IMR-90 (cell line): ENCODE measurements at places on chromosomes 7 and 10. TPM values are rescaled to one million over a fixed set of nuclear protein-coding genes. Genes with fewer than 3 reads are reported as not detected.

GRCh38 chr10:48501226-48501625, 103.6 kb downstream of the ARHGAP22 start:
- H3K4me1 ChIP-seq: peaks cover 21% of the 10 kb centered on the region
- no peak for DNase-seq
- no peak overlapping the region for H3K27ac ChIP-seq
- H3K27me3 ChIP-seq: no peaks in the 10 kb centered on the region
- no peaks in the 10 kb centered on the region for H3K36me3 ChIP-seq

- H3K36me3 ChIP-seq: no peaks in the 10 kb centered on the region
- no peaks in the 10 kb centered on the region for H3K4me1 ChIP-seq
- peaks cover 12% of the 10 kb centered on the region; the same call in 1 of the 2 replicates for H3K27me3 ChIP-seq
- H3K27ac ChIP-seq: no peak overlapping the region
- no peak overlapping the region for H3K4me3 ChIP-seq
These were observed 44.1 kb upstream of the SLC39A12 start for GRCh38 chr10:17907641-17908040.

- no peaks in the 10 kb centered on the region for H3K4me1 ChIP-seq
- no peak overlapping the region for H3K4me3 ChIP-seq
- no peaks in the 10 kb centered on the region for H3K36me3 ChIP-seq
- H3K27ac ChIP-seq: no peak overlapping the region
- no peak for DNase-seq
These were observed 31.5 kb upstream of the GRB10 start for GRCh38 chr7:50814166-50814565.

DNA sequence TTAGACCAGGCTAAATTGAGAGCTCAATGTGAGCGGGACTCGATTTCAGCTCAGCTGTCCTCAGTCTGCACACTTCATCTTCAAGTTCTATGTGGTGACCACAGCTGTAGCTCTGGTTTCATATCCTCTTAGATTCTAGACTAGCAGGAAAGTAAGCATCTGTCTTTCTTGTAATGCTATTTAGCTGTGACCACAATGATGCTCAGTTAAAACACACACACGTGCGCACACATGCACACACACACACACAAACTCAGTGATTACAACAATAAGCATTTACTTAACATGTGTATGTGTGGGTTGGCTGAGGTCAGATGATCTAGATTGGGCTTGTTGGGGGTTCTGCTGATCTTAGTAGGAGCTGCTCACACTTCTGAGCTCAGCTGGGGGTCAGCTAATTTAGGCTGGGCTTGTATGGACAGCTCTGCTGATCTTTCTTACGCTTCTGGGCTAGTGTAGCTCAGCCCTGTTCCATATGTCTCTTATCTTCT, 82.5 kb downstream of the ZNF365 start:
- H3K4me1 ChIP-seq: peaks cover 6% of the 10 kb centered on the region
- peak; percentile 6 for DNase-seq
- H3K27ac ChIP-seq: no peak overlapping the region
- no peaks in the 10 kb centered on the region for H3K27me3 ChIP-seq

VENTX gene
- total RNA-seq: not detected in 2 replicates

OLAH gene
- total RNA-seq: under 0.01 TPM in 1 of 2 replicates, not detected in the other

- no peak overlapping the region for H3K27ac ChIP-seq
- no peaks in the 10 kb centered on the region for H3K27me3 ChIP-seq
- no peaks in the 10 kb centered on the region for H3K36me3 ChIP-seq
- no peak overlapping the region for H3K4me3 ChIP-seq
These were observed 138.5 kb downstream of the ABCA13 start for GRCh38 chr7:48309720-48310119.

DNA sequence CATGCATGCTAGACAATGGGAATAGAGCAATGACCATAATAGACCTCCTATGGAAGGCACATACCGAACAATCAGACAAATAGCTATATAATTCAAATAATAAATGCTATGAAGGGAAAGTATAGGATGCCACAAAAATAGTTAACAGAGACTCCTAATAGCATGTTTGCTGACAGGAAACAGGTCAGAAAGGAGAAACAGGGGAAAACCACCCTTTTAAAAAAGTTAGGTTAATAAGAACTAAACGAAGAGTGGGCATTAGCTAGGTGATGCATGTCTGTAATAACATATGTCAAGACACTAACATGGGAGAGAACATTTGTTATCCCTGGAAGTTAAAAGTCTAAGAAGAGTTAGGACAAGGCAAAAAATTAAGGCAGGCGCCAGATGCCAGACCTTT, 58.9 kb downstream of the ABI1 start:
- peaks cover 2% of the 10 kb centered on the region for H3K4me1 ChIP-seq
- H3K27me3 ChIP-seq: no peaks in the 10 kb centered on the region
- no peak for DNase-seq
- H3K36me3 ChIP-seq: no peaks in the 10 kb centered on the region
- H3K4me3 ChIP-seq: no peak overlapping the region

GPR15LG gene
- total RNA-seq: not detected in 2 replicates

GRCh38 chr7:126450269-126450671, 802.5 kb downstream of the GRM8 start:
- DNase-seq: no peak
- no peaks in the 10 kb centered on the region for H3K4me1 ChIP-seq
- H3K27me3 ChIP-seq: no peaks in the 10 kb centered on the region

DNA sequence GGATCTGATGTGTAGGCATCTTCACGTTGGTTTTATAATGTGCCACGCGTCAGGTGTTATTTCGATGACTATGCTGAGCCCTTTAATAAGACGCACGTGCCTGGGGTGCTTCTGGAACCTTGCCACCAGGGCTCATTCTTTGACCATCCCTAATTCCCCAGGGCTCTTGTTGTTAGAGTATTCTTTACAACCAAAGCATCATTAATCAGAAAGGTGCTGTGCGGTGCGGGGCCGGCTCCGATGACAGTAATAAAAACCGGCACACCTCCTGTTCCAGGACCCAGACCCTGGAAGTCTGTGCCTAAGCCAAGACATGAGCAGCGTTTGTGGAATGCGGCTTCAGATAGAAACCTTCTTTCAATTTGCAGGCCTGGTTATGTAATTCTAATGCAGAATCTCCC, 58.4 kb downstream of the MGMT start:
- peak; percentile 54 for DNase-seq
- H3K36me3 ChIP-seq: no peaks in the 10 kb centered on the region
- H3K4me3 ChIP-seq: no peak overlapping the region

GRCh38 chr7:26443751-26444150, 152.1 kb downstream of the SNX10 start:
- no peaks in the 10 kb centered on the region for H3K36me3 ChIP-seq
- no peak overlapping the region for H3K27ac ChIP-seq
- H3K4me1 ChIP-seq: no peaks in the 10 kb centered on the region
- H3K27me3 ChIP-seq: no peaks in the 10 kb centered on the region

DNA sequence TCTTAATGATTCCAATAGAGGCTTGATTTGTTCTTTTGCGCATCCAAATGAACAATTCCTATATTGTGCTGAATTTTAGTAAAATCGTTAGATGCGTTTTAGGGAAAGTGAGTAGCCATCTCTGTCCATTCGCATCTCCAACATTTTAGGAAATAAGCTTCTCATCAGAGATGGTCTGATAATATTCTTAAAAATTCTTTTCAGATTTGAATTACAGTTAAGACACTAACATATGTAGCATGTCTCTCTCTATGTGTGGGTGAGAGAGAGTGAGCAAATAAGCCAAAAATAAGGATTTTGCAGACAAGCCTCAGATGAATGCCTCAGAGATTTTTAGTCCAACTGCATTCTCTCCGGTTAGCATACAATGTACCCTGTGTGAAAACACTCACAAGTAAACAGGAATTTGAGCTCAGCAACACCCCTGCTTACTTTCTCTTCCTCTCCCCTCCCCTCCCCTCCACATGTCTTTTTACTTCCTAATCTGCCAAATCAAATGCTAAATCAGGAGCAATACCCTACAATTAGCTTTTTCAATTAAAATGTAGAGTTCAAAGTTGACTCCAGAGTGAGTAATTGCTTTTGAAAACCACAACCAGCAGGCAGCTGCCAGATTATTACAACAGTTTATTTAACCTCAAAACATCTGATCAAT, 354.4 kb downstream of the CRPPA start:
- DNase-seq: no peak
- H3K27me3 ChIP-seq: no peaks in the 10 kb centered on the region
- H3K36me3 ChIP-seq: no peaks in the 10 kb centered on the region

DNA sequence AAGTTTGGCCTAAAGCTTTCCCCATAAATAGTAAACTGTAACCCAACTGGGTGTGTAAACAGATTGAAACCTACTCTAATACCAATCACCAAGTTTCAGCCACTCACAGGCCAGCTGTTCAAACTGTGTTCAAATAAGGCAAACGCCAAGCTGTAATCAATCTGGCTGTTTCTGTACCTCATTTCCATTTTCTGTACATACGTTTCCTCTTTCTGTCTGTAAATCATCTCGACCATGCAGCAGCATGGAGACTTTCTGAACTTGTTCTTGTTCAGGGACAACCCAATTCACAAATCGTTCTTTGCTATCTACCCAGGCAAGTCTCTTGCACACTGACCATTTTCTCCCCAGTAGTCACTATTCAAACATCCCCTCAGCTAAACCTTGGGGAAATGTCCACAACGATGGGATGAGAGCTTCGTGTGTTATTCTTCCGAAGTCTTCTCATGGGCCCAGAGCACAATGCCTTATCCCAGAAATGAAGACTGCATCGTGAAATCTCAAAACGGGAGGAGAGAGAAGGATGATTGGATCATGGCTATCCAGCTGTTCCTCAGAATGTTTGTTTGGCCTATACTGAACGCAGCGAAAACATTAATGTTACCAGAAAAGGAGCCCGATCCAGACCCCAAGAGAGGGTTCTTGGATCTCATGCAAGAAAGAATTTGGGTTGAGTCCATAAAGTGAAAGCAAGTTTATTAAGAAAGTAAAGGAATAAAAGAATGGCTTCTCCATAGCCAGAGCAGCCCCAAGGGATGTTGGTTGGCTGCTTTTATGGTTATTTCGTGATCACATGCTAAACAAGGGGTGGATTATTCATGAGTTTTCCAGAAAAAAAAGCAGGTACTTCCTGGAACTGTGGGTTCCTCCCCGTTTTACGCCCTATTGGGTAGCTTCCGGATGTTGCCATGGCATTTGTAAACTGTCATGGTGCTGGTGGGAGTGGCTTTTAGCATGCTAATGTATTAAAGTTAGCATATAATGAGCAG, 86.2 kb downstream of the SLC16A9 start:
- H3K4me1 ChIP-seq: no peaks in the 10 kb centered on the region
- DNase-seq: no peak
- H3K4me3 ChIP-seq: no peak overlapping the region
- H3K27ac ChIP-seq: no peak overlapping the region
- H3K36me3 ChIP-seq: no peaks in the 10 kb centered on the region

- no peaks in the 10 kb centered on the region for H3K36me3 ChIP-seq
- no peak for DNase-seq
- H3K4me3 ChIP-seq: no peak overlapping the region
- no peaks in the 10 kb centered on the region; the same call in 1 of the 2 replicates for H3K4me1 ChIP-seq
- H3K27ac ChIP-seq: no peak overlapping the region
These were observed 37.0 kb upstream of the PDCD4 start for GRCh38 chr10:110834629-110835301.

CALHM3 gene
- not detected in 2 replicates for total RNA-seq

HSPA12A gene
- 16.1 and 18.6 TPM in 2 replicates for total RNA-seq

- no peak overlapping the region for H3K4me3 ChIP-seq
- H3K4me1 ChIP-seq: no peaks in the 10 kb centered on the region
- no peaks in the 10 kb centered on the region for H3K27me3 ChIP-seq
- no peak overlapping the region for H3K27ac ChIP-seq
- no peaks in the 10 kb centered on the region for H3K36me3 ChIP-seq
- DNase-seq: no peak
These were observed 80.4 kb upstream of the MALRD1 start for GRCh38 chr10:18968159-18968558.

ADRB1 gene
- not detected in 2 replicates for total RNA-seq

MSANTD7 gene
- 16.0 and 17.2 TPM in 2 replicates for total RNA-seq

- DNase-seq: no peak
- H3K4me1 ChIP-seq: no peaks in the 10 kb centered on the region
- H3K27ac ChIP-seq: no peak overlapping the region
- H3K36me3 ChIP-seq: no peaks in the 10 kb centered on the region
These were observed 233.0 kb downstream of the DNAJB9 start for GRCh38 chr7:108802650-108803049.

GRCh38 chr7:102874166-102874829, 38.5 kb upstream of the LRRC17 start:
- H3K4me1 ChIP-seq: peaks cover 28% of the 10 kb centered on the region
- H3K36me3 ChIP-seq: no peaks in the 10 kb centered on the region
- no peaks in the 10 kb centered on the region for H3K27me3 ChIP-seq

SRI gene
- 83.3 and 111 TPM in 2 replicates for total RNA-seq
